Tibial artery (tissue), 4 donors: ENCODE measurements at places on chromosomes 16 and 17.
A peak's percentile ranks its signal among the peaks of the same experiment; 100 is the strongest.

DNA sequence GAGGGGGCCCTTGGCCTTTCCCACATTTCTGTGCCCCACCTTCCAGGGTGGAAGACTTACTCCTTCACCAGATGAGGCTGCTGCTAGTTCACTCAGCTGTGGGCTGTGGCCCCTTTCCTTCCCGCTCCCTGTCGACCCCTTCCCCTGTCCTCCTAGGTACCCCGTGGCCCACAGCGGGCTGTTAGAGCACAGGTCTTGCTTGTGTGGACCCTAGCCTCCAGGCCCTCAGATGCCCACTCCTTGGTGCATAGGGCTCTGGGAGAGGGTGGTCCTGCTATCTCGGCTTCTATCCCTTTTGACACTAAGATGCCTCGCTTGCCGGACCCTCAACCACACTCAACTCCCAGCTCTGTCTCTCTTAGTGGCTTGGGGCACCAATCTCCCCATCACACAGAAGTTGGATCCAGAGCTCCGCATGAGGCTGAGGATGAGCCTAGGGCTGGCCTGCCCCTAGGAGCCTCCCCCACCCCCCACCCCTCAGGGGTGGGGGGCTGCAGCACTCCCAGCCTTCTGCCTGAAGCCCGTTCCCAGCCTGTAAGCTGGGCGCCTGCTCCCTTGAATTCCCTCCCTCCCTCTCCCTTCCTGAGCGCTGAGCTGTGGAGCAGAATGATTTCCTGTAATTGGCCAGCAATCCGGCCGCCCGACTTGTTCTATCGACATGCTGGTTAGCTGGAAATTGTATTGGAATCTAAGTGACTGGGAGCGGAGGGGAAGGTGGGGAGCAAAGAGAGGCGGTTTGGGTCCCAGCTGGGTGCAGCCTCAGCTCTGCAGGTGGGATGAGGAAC, 30.9 kb downstream of the DCAKD start:
- DNase-seq, result no peak

- DNase-seq, result no peak
Observed at GRCh38 chr17:52158450-52159042, at the start of gene CA10. CA10 (minus strand) TSS chr17:52158714.

DNA sequence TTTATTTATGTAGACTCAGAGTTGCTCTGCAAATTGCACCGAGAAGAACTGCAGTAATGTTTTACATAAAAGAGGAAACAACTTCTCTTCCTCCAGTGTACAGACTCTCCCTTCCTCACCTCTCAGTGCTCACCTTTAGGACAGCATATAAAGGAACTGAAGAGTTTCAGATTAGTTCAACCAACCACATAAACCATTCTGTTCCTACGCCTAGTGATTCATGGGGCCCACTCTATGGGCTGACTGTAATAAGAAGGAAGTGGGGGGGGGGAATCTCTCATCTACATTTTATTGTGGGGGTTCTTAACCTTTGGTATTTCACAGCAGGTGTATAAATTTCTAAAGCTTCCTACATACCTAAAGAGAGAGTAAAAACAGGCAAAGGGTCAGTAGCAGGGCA, 18.3 kb downstream of the ZSWIM7 start:
- DNase-seq, result no peak

GRCh38 chr17:61470530-61471136, 18.4 kb downstream of the TBX4 start:
- peak; percentile 33 for DNase-seq

- peak; percentile 47 for DNase-seq
Observed at GRCh38 chr16:4410335-4411075, 5.9 kb downstream of the CORO7 start.

GRCh38 chr16:25689137-25689836, 2.5 kb upstream of the HS3ST4 start:
- DNase-seq, result no peak

GRCh38 chr17:74502861-74503260, 28.4 kb downstream of the CD300LB start:
- DNase-seq, result no peak

DNA sequence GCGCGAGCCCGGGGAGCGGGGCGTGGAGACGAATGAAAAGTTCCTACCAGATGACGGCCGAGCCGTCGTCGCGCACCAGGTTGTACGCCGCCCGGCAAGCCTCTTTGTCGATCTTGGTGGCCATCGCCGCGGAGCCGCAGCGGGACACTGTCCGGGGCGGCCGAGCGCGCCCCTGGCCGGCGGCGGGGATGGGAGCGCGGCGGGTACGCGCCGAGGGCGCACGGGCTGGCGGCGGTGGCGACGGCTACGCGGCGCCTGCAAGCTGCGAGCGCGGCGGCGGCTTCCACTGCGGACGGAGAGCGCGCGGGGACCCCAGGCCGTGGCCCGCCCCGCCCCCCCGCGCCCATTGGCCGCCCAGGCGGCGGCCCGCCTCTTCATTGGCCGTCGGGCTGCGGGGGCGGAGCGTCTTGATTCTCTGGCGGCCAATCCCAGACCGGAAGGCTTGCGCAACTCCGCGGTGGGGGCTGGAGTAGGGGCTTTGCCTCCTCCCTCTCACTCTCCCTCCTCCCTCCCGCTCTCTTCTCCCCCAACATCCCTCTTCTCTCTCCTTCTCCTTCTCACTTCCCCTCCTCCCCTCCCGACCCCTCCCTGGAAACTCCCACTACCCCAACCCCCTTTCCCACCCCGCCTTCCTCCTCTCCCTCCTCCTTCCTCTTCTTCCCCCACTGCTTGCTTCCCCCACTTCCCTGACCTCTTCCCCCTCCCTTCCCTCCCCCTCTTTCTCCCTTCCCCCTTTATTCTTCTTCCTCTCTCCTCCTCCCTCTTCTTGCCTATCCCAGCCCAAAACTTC, at the start of gene COTL1:
COTL1 (minus strand) TSS at position 288 of the 790 bp plus-strand sequence; CDS start at position 124, 164 bp downstream.
- peak; percentile 97 for DNase-seq

DNA sequence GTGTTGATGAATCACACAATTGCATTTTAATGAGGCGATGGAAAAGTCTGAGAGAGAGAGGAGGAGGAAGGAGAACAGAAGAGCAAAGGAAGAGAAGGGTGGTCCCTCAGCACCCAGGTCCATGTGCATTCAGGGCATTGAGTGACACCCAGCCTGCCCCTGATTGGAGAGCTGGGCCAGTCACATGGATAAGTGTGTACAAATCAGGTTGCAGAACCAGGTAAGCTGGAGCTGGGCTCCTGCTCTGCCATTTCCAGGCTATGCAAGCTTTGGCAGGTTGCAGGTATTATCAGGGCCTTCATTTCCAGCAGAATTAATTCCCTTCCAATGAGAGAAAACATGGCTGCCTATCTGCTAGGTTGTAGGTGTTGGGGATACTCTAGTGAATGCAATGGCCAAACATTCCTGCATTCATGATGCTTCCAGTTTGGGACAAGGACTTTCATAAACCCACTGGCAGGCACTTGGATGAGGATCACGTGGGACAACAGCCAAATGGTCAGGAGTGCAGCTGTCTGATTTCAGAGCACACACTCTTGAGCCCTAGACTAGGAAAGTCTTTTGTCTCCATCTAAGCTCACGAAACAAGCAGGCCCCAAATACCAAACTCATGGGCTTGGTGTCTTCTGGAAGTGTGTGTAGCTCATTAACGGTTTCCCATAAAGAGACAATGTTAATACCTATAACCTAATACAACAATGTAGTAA, 577.9 kb upstream of the CDH5 start:
- DNase-seq, result no peak

GRCh38 chr17:57983446-57983845, 4.6 kb downstream of the VEZF1 start:
- DNase-seq, result no peak

- DNase-seq, result no peak
Observed at GRCh38 chr17:283911-284675, 68.5 kb downstream of the RPH3AL start.

DNA sequence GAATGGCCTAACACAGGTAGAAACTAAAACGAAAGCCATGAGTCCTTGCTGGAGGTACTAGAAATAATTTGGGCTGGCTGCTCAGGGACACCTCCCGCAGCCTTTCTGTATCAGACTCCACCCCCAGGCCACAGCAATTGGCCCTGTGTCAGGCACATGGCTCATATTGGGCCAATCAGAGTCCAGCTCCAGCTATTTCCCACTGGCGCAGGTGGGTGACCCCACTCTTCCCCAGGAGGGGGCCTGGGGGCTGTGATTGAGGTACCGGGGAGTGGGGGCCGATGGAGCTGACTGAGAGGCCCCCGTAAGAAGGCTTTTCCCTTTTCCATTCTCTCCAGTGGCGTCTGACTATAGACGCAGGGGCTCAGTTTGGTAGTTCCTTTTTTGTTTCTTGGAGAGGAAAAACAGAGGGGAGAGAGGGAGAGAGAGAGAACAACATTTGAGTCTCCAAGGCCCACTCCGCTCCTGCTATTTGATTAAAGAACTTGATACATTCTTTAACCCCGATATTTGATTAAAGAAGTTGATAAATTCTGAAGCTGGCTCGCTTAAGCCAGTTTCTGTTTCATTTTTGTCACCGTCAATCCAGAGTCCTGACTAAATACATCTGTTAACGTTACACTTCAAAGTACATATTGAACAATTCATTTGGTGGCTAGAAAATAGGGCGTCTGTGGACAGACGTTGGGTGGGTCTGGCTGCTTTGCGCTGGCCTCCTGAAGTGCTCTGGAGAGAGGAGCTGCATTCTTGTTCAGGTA, 26.3 kb downstream of the FOXL1 start:
- DNase-seq, result no peak

DNA sequence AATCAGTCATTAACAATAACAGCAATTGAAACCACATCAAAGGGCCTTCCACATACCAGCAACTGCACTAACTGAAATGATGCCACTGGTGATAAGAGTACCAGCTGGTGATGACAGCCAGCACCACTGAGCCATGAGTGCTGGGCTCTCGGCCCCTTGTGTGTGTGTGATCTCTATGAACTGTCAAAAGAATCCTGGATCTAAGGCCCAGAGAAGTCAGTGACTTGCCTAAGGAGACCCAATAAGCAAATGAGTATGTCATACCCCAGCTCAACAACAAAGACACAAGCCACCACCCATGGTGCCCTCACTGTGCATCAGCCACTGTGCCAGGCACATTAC, 220.9 kb downstream of the ZNF423 start:
- DNase-seq, result peak; percentile 6

- DNase-seq, result peak; percentile 45
Observed at GRCh38 chr17:36188891-36189306, 7.7 kb downstream of the CCL3L1 start.

DNA sequence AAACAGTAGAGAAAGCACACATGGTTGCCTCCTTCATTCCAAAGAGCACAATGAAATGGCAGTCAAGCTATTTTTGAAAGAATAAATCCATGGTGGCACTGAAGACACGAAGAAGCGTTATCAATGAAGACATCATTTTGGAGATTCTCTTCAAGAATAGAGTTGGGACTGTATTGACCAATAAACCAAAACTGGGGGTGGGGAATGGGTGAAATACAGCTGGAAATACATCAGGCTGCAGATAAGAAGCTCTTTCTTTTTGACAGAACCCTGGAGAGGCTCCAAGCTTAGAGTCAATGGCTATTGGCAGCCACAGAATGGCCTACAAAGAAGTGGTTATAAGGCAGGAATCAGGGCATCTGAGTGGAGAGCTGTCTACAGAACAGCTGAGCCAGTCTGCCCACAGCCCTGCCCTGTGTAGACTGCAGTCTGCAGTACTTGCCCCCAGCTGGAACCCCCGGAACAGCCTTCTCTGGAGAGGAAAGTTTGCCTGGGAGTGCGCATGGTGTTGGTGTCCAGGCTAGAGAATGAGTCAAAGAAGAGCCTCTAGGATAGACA, 100.4 kb downstream of the STX8 start:
- DNase-seq, result no peak

DNA sequence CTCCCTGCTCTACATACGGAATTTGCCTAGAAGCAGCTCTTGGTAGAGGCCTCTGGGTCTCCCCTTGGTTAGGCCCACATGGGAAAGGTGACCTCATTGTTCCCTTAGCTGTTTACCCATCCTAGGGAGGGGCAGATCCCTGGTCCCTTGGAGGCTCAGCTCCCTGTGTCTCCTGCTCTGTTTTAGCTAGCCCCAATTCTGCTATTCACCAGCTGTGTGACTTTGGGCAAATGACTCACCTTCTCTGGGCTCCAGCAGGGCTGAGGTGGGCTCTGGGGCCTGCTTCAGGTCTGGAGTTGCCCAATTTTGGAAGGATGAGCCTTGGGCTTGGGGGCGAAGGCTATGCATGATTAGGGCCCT, 3.9 kb downstream of the ABCC3 start:
- DNase-seq, result no peak

GRCh38 chr16:67668495-67669157, 2.0 kb downstream of the C16orf86 start:
- no peak for DNase-seq

GRCh38 chr17:28646039-28646754, 1.2 kb upstream of the BLTP2 start:
- DNase-seq, result no peak

GRCh38 chr16:11618107-11618717, 31.5 kb upstream of the LITAF start:
- DNase-seq, result no peak

DNA sequence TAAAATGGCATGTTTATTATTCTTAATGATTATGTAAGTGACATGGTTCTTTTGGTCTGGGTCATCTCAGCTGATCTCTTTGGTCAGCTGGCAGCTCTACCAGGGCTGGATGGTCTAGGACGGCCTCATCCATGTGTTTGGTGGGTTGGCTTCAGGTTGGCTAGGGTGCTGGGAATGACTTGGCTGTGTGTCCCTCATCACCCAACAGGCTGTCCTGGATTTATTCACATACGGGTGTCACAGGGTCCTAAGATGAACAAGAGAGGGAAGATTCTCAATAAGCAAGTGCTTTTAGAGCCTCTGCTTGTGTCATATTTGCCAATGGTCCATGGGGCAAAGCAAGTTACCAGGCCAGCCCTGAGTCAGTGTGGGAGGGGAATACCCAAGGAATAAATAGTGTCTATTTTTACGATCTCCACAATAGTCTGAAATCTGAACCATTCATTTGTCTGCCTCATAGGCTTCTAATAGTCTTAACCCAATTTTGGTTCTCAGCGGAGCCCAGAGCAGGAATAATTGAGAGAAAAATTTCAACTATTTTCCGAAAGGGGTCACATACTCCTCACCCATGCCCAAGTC, 157.5 kb downstream of the HS3ST2 start:
- no peak for DNase-seq

- DNase-seq, result no peak
Observed at GRCh38 chr17:6941989-6942388, 53.9 kb upstream of the ALOX12 start.

DNA sequence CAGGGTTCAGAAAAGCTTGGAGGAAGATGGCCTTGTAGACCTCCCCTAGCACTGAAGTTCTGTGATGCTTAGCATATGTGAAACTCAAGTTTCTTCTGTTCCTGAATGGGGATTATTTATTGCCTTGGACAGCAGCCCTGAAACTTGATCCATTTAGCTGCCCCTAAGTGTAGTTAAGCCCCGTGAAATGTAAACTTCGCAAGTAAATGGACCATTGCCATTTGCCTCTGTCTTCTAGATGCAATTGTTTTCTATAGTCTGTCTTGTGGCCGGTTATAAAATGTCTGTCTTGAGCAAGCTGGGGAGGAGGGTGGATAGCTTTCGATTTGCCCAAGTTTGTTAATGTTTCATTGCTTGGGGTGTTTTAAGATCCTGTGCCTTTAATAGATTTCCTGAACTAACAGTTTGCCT, 261.8 kb downstream of the CDH13 start:
- no peak for DNase-seq
